Stimulated activated effector memory CD8-positive, alpha-beta T cell treated with anti-CD3 and anti-CD28 coated beads, Interleukin-12 subunit alpha, Interleukin-12 subunit beta, amount 100 ng/mL, for 72 hours (primary cell): ENCODE measurements at places on chromosomes 7 and 10.

DNA sequence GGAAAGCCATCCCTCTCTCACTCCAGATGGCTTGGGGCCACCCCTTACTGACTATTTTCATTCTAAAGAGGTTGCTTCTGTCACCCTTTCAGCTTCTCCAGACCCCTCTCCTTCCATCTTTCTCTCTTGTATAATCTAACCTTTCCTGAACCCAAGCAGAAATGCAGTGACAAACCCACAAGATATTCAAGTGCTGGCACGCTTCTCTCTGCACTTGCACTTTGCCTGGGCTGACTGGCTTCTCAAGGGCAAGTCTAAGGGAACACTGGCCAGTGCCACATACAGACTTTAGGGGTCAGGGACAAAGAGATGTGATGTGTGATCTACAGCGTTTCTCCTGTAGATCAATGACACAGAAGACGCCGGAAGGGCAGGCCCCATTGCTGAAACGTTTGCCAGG lies 150.4 kb upstream of the LANCL2 start:
- DNase-seq, result no peak

GRCh38 chr7:25694699-25695098 lies 457.3 kb upstream of the NFE2L3 start:
- no peak for DNase-seq

DNA sequence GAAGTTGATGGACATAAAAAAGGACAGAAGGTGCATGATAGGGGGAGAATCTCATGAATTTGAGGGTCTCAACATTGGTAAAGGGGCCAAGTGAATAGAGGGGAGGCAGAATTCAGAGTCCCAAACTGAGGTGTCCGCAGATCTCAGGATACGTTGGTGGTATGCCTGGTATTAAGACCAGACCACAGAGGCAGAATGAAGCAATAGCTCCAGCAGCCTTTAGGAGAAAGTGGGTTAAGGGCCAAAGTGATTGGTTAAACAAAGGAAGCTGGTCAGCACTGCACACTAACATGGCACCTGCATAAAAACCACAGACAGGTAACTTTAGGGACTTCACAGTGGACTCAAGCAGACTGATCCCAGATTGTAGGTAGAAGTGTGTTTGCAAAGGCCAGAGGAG lies 37.5 kb downstream of the MEST start:
- no peak for DNase-seq

DNA sequence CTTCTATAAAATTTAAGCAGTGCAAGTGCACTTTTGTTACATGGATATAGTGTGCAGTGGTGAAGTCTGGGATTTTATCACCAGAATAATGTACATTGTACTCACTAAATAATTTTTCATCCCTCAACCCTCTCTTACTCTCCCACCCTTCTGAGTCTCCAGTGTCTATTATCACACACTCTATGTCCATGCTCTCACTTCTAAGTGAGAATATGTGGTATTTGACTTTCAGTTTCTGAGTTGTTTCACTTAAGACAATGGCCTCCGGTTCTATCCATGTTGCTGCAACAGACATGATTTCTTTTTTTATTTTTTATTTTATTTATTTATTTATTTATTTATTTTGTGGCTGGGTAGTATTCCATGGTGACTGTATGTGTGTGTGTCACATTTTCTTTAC lies 855.9 kb upstream of the PHF14 start:
- no peak for DNase-seq

GRCh38 chr10:131650771-131651673 lies 249.8 kb upstream of the PPP2R2D start:
- no peak for DNase-seq

GRCh38 chr10:69337296-69338132 lies 59.2 kb downstream of the HK1 start:
- DNase-seq, result no peak

DNA sequence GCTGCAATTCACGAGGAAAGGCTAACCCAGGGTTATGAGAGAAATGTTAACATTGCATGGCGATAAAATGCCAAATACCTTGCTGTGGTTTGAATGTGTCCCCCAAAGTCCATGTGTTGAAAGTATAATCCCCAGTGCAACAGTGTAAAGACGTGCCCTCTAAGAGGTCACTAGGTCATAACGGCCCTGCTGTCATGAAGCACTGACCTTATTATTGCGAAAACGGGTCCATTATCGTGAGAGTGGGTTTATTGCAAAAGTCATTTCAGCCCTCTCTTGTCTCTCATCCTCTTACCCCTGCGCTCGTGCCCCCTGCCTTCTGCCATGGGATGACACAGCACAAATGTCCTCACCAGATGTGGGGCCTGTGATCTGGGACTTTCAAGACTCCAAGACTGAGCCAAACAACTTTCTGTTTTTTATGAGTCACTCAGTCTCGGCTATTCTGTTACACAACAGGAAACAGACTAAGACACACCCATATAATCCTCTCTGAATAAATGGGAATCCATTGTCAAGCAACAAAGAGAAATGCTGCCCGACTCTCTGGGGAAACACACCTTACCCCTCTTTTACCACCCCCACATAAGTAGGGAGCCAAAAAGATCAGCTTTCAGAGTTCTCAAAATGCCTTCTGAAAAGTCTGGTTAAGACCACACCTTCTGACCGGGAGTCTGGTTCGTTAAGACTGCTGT lies 73.1 kb upstream of the UCN3 start:
- DNase-seq, result peak; percentile 55

DNA sequence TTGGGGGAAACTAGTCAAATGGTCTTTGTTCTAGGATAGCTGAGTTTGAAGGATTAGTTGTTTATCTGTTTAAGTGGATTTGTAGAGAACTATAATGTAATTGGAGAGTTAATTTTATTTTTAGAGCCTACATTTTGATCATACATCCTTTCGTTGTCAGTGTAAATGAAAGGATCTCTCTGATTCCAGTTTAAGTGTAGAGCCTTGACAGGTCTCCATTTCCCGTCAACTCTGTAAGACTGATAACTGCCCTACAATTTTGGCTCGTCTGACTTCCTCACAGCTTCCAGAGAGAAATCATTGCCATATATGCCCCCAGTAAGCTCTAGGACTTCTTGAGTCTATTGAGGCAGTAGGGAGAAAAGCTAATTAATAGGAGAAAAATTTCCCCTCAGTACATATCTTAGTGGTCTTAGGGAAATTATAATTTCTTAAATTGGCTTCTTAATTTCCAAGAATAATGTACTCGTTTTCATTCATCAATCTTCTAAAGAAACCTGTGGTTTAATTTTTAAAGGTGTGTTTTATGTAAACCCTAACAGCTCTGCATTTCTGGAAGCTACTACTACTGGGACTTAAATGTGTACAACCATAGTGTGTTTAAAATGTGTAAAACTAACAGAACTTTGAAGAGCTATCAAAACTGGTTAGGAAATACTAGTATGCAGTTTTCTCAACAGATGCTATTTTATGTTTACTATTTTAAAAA lies 3.8 kb downstream of the KMT2E start:
- DNase-seq, result no peak

DNA sequence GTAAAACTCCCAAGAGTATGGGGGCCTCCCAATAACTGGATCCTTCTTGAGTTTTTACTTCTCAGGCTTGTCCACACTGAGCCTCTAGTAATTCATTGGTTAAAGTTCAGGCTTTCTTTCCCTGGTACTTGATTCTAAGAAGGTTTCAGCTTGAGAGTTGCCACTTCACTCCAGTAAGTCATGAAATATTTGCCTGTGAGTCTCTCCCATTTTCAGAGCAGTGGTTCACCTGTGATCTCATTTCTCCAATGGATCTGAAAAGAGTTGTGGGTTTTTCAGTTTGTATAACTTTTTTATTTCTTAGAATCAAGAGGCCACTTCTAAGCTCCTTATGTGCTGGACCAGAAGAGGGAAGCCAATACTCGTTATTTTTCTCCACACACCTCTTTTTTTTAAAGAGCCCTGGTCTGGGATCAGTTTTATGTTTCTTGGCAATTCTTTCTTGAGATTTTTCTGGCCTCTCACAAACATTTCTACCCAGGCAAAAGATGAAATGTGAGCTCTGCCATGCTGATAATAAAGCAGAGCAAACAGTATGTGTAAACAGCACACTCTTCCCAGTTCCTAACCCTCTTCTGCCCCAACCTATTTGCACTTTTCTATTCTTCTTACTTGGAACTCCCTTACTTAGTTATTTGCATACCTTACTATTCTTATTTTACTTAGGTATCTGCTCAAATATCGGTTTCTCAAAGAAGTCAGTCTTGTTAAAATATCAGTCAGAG lies 983.4 kb downstream of the CCSER2 start:
- no peak for DNase-seq

GRCh38 chr7:41503438-41503837 lies 199.5 kb downstream of the INHBA start:
- no peak for DNase-seq

DNA sequence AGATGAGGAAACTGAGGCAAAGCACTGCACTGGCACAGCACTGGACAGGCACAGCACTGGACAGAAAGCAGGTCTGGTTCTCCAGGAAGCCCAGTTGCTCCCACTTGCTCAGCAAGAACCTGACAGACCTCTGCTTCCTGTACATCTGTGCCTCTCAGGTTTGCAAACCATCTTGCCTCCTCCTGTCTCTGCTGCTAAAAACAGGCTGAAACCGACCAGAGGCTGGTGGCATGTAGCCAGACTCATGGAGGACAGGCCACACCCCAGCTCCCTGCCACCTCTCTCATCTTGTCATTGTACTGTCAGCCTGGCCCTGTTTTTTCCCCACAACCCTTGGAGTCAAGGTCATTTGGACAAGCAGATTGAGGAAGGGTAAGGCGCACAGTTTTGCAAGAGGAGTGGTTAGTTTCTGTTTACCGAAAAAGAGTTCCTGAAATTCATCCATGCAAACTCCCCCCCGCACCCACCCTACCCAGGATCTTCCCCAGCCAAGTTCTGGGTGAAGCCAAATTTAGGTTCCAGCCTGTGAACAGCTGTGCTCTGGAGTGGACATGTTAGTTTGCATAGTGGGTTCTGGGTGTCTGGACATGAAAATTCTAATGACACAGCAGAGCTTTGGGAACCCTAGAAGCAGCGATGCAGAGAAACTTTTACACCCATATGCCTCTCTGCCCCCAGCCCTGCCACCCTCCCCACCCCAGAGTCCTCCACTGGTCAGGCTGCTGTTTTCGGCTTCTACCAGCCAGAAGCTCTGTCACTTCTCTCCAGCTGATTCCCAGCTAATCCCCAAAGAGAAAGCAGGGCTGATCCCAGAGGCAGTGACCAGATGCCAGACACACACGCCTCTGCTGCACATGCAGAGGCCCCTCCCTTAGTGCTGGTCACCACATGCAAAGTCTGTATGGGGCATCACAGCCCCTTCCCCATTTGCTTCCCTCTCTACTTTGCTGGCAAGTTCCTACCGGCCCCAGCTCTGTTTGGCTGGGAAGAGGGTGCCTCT lies 8.5 kb upstream of the C10orf105 start:
- DNase-seq, result no peak

- no peak for DNase-seq
Measured at GRCh38 chr10:14296065-14296709, 34.5 kb downstream of the FRMD4A start.
